ENCODE measurements at places on chromosomes 4 and X.

GRCh38 chr4:132001542-132001941 is 1147.6 kb upstream of the PCDH10 start:
- no peak for DNase-seq

GRCh38 chrX:68249401-68249831 is 183.9 kb downstream of the OPHN1 start:
- no peak for DNase-seq

DNA sequence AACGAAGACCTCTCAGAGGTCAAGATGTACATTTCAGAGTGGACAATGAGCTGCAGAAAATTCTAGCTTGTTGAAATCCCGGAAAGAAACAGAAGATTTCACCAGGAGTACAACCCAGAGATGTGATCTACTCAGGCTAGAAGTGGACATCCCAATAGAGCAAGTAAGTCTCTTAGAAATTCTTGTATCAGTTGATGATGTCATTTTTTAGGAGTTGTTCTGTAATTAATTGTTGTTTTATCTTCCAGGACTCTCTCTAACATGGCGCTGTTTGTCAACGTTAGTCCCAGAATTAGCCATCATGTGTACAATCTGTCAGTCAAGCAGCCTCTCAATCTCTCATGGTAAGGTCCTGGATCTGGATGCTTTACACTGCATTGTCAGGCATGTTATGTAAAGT is 174.4 kb downstream of the GRIA3 start:
- DNase-seq, result no peak

GRCh38 chrX:542179-542578 is 88.4 kb upstream of the SHOX start:
- DNase-seq, result no peak

DNA sequence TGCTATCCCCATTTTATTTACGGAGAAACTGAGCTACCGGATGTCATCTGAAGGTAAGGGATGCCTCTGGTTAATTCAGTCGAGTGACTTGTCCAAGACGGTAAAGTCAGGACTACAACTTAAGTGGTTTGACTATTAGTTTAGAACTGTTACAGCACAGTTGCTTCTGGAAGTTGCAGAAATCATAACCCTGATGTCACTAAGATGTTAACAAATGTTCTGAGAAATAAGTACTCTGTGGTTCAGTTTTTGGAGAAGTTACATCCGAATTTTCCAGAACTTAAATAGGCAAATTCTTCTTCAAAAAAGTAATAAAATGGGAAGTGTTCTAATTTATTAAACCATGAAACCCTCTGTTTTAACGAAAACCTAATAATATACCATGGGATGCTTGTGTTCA is 3.1 kb downstream of the PPA2 start:
- DNase-seq, result no peak

- no peak for DNase-seq
Measured at GRCh38 chr4:128256539-128256938, 31.1 kb downstream of the PGRMC2 start.

GRCh38 chr4:110442309-110442708 is 33.6 kb upstream of the ENPEP start:
- DNase-seq, result no peak

GRCh38 chr4:46656071-46656470 is 253.0 kb downstream of the COX7B2 start:
- DNase-seq, result no peak
